ENCODE measurements at places on chromosomes 12 and 14.

DNA sequence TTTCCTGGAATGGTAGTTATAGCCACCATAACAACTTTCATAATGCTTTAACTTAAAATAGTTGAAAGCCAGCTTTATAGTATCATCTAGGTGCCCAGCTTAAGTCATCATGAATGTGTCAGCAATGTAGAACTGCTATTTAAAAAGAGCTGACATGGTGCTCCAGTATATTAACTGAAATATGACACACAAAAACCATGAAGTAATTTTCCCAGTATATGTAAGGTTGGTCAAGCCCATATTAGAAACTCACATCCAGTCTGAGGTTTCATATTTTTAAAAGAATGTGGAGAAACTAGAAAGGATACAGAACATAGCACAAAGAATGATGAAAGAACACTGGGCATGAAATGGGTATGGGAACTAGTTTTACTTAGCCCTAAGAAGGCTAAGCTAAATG is 121.3 kb upstream of the KRAS start:
- DNase-seq: no peak

DNA sequence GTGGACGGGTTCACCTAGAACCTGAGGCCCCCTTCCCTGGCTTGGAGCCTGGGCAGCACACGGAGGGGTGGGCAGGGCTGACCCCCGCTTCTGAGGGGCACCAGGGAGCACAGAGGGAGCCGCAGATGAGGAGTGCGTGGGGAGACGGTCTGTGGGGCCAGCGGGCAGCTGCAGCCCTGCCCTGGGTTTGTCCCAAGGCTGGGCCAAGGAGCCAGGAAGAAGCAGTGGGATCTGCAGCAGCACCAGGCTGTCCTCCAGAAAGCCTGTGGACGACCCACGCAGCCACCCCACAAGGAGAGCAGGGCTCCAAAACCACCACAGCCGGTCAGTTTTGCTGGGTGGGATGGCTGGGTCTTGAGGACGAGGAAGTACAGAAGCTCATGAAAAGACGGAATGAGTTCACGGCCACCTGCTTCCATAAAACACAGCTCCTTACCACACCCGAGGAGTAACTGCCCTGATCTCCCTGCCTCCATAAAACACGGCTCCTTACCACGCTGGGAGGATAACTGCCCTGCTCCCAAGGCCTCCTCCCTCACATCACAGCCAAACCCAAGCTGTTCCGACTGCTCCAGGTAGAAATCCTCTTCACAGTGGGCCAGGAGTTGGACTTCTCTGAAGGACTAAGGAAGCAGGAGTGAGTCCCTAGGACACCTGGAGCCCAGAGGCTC is 9.9 kb upstream of the GOLGA3 start:
- DNase-seq: no peak

DNA sequence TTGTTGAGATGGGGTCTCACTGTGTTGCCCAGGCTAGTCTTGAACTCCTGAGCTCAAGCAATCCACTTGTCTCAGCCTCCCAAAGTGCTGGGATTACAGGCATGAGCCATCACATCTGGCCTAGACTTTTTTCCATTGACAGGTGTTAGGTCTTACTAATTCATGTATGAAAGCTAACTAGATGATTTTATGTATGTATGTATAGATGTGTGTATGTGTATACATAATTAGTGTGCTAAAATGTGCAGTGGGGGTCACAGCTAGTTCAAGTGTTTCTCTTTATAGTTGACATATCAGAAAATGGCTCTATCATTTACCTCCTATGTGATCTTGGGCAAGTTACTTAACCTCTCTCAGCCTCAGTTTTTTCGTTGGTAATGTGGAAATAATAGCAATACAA is 23.5 kb downstream of the UNC79 start:
- DNase-seq: no peak

DNA sequence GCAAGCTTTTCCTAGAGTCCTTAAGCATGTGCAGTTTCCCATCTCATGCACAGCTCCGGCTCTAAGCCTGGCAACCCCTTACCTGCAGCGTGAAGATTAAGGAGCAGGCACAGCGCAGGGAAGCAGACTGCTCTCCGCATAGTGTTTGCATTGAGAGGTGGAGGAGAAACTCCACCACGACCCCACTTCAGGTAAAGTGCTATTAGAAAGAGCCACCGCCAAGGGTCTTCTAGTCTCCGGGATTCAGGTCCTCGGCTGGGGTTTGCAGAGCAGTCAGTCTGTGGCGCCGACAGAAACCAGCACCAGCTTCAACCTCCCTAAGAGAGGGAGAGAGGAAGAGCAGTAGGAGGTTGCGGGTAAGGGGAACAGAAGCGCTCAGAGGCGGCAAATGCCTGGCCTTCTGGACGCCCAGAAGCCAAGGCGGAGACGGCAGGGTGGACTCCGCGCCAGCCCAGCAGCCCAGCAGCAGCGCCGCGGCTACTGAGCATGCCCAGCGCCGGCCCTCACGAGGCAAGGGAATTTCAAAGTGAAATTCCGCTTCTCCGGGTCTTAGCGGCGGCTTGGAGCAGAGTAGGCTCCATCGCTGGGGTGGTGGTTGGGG is at the start of gene PTPRR:
Gene PTPRR, minus strand, starts transcription at position 488 of the 601 bp plus-strand sequence. Its CDS starts 348 bp downstream, at position 140.
- no peak for DNase-seq

- DNase-seq: no peak
Measured at GRCh38 chr14:93533437-93533836, 102.7 kb downstream of the UNC79 start.

- DNase-seq: no peak
Measured at GRCh38 chr12:108821407-108822397, 35.7 kb downstream of the SSH1 start.

DNA sequence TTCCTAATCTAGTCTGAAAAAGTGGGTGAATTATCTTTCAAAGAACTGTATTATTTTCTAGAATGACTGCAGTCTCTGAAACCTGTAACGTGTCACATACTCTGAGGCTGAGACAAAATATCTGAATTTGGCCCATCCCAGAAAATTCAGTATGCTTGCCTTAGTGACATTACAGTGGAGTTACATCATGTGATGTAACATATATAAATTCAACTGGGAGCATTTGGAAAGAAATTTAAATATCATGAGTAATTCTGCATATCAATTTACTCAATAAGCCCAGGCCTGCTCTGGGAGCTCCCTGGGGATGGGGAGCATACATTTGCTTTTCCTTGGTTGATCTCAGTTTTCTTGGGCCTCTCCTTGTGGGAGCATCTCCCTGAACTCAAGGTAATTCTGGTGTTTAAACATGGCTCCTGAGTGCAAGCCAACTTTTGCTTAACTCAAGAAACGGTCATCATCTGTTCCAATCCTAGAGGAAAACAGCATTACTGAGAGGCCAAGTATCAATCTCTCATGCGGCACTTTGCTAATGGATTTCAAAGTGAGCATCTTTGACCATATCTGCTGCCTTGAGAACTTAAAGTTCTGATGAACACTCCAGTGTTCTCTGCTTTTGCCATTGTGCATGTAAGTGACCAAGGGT is 54.4 kb downstream of the AKAP6 start:
- no peak for DNase-seq

- DNase-seq: peak; percentile 70
Measured at GRCh38 chr12:119802472-119802871, 74.6 kb downstream of the CIT start.

GRCh38 chr12:122868471-122869177 is 27.3 kb downstream of the VPS37B start:
- DNase-seq: no peak

GRCh38 chr14:54652605-54653052 is 85.7 kb downstream of the SAMD4A start:
- DNase-seq: no peak

DNA sequence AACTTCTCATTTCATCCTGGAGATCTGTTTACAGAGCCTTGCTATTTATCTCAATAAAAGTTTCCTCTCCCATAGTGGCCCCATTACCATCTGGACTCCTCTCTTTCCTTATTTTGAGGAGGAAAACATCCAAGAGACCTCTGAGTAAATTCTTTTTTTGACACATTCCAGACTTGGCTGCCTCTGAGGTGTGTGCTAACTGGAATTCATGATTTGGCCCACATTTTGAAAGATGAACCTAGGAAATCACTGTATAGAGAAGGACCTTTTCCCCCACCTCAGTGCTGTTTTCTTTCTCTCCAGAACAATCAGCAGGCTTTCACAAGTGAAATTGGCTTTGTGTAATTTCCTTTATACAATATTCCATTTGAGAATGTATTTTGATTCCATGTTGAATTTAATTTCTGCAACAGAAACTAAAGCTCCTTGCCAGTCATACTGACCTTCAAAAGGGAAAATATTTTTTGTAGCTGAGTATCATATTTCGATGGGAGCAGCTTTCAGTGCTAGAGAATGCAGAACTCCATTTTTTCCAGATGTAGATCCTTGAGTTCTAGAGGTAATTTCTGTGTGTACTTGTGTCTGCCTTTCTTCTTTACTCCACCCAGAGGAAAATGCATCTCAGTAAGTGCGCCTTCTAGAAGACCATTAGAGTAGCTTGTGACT is 244.9 kb upstream of the RGS6 start:
- no peak for DNase-seq

- DNase-seq: no peak
Measured at GRCh38 chr12:41011939-41012338, 176.2 kb upstream of the PDZRN4 start.

DNA sequence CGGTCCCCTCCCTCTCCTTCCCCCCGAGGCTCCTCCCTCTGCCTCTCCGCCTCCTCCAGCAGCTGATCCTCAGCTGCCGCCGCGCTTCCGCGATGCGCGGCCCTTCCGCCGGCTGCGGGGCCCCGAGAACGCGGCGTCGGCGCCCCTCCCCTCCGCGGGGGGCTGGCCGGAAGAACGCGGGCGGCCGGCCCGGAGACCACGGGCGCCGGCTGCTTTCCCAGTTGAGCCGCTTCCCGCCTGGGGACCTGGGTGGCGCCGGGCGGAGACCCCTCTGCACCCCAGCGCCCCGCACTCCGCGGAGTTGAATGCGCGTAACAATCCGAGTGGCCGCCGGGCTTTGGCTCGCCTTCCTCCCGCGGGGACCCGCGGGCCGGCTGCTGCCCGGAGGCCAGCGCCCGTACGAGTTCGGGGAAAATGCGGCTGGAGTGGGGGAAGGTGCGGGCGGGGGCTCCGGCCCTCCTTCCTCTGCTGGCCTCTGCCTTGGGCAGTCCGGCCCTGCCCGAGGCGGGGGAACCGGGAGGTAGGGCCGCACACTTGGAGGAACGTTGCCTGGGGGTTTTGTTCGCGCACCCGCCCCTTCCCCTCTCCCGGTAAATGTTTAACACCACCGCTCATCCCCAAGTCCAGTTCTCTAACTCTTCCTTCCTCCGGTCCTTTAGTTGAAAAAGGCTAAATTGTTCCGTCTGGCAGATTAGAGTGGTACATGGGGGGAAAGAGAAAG is 393 bp upstream of the DCAF5 start:
- peak; percentile 78 for DNase-seq

GRCh38 chr12:123389560-123390351 is 5.8 kb downstream of the KMT5A start:
- DNase-seq: no peak

GRCh38 chr12:28844718-28845117 is 304.4 kb upstream of the FAR2 start:
- DNase-seq: no peak

DNA sequence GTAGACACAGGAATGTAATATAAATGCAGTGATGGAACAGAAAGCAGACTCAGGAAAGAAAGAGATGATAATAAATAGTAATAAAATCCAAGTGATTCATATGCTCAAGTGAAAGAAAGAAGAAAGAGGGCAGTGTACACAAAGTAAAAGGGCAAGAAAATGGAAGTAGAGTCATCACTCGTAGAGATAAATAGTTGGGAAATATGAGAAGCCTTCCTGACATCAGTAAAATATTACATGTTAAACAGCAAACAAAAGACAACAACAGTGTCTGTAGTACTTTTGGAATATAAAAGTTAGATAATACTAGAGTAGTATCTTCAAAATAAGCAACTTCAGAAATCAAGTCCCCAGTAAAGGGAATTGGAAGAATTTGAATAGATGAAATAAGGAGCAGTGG is 412.3 kb downstream of the RAD51B start:
- DNase-seq: no peak

DNA sequence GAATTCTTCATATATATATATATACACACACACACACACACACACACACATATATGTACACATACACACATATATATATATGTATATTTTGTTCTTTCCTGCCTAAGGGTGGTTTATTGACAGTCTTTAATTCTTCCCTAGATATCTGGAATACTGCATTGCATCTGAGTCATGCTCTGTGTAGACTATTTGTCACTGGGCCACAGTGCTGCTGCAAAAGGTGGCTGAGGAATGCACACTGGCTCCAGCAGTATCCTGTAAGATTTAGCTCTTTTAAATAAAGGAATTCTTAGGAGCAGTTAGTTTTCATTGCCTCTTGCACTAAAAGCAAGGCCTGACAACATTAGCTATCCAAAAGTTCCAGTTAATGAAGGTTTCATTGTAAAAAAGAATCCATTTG is 200.9 kb downstream of the APAF1 start:
- no peak for DNase-seq

DNA sequence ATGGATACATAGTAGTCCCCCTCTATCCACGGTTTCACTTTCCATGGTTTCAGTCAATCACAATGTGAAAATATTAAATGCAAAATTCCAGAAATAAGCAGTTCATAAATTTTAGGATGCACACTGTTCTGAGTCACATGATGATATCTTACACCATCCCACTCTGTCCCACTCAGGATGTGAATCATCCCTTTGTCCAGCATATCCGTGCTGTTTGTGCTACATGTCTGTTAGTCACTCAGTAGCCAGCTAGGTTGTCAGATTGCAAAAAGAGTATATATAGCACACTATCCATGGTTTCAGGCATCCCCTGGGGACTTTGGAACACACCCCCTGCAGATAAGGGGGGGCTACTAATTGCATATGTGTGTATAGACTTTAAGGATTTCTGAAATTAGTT is 8.1 kb upstream of the NAA30 start:
- DNase-seq: peak; percentile 64

- DNase-seq: peak; percentile 31
Measured at GRCh38 chr12:48351022-48351708, 446 bp upstream of the ZNF641 start.

DNA sequence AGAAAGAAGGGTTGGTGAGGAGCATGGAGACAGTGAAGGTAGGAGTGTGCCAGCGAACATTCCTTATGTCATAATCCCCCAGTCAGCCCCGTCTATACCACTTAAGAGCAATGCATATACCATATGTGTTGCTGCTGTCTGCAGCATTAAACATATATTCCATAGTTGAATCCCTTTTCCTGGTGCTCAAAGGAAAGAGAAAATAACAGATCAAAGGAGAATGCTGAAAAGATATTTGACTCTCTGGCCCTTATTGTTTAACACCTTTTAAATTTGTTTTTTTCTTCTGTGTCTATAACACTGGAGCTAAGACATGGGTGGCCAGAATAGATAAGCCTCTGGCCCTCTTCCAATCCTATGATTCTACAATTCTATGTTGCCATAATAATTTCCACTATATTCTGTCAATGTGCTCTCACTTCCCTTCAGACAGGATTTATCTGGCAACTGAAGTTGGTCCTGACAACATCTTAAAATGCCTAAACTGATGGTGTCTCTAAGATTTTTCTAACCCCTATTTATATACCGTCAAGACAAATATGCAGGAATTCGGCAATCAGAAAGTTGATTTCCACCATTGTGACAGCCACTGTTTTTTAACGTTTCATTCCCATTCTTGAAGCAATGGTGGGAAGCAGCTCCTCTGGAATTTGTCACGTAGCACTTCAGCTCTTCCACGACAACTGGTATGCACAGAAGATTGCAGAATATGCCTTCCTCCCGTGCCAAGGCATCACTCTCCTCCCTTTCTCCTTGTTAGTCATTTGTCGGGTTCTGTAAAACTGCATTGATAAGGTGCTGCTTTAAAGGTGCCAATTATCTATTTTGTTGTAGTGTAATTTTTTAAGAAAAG is 204.7 kb downstream of the BCAT1 start:
- no peak for DNase-seq

Measured in GM04504 (cell line).